ENCODE measurements at places on chromosomes 5 and 9.
A peak's percentile ranks its signal among the peaks of the same experiment; 100 is the strongest.

- DNase-seq: no peak
These were observed 662 bp downstream of the SUSD3 start for GRCh38 chr9:93059011-93059714.

DNA sequence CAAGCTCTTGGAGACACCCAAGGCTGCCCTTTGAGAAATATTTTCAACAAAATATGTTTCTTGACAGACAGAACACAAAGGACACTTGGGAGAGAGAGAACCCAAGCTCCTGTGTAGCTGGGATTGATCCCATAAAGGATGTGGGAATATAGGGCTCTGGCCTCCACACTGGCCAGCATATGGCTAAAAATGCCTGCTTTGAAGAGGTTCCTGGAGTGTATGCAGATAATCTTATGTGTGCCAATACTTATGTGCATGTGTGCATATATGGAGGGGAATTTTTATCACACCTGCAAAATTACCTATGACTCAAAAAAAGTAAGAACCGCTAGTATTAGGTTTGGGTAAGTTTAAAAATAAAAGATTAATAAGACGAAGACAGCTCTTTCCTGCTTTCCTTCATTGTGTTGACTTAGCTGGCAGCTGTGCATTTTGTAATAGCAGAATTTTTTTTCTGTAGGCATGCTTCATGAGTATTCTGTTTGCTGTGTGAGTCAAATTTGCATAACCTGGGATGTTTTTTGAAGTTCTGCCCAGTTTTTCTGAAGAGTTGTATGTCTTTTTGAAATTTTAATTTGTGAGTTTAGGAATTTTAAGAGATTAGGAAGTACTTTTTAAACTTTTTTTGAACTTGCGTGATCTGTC is 42.6 kb downstream of the HACD4 start:
- DNase-seq: no peak

GRCh38 chr9:135392511-135392910 is 87.1 kb upstream of the PPP1R26 start:
- no peak for DNase-seq

DNA sequence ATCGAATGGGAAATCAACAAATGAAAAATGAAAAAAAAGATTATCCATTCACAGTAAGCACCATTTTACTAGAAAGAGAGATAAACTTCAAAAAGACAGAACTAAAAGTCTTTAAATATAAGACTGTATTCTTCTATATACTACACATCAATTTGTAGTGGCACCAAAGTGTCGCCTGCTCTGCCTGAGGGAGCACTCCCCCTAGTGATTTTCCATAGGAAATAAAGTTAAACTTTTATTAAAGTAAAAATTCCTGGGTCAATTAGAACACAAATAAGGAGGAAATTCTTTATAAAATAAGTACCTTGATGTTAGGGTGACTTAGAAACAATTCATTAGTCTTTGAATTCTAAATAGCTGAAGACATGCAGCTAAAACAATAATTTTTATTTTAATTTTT is 9.7 kb downstream of the RAD1 start:
- no peak for DNase-seq

DNA sequence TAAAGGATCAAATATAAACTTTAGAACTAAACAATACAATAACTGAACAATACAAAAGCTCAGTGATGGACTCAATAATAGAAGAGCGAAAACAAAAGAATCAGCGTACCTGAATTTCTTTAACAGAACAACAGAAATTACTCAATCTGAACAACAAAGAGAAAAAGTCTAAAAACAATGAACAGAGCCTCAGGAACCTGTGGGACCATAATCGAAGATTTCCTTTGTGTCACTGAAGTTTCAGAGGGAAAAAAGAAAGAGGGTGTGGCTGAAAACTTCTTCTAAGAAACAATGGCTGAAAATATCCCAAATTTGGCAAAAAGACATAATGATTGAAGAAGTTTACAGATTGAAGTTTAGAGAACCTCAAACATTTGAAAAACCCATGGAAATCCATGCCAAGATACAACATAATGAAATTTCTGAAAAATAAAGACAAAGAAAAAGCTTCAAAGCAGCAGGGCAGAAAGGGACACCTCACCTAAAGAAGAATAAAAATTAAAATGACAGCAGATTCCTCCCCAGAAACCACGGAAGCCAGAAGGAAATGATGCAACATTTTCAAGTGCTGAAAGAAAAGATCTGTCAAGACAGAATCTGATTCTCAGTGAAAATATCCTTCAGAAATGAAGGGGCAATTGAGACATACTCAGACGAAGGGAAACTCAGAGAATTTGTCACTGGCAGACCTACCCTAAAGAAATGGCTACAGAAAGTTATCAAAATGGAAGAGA is 288.8 kb downstream of the ARL15 start:
- no peak for DNase-seq

- no peak for DNase-seq
These were observed 49.4 kb upstream of the ZNF608 start for GRCh38 chr5:124795829-124796228.

GRCh38 chr5:139696894-139697658 is 48.9 kb downstream of the CXXC5 start:
- no peak for DNase-seq

GRCh38 chr9:72205513-72205912 is 56.3 kb downstream of the GDA start:
- DNase-seq: no peak

DNA sequence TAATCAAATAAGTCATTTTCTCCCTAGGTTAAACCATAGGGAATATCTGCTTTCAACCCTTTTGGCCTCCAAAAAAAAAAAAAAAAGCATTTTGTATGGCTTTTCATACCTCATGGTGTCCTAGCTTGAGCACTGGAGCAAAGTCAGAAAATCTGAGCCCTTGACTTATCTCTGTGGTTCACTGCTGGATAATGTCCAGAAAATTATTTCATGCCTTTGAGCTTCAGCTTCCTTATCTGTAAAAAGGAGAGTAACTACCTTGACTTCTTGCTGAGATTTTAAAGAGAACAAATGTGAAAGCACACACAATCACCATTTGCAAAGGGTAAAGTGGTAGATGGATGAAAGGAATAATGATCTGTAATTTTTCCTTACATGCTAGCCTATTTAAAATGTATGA is 165.9 kb downstream of the ALDH1A1 start:
- DNase-seq: no peak

GRCh38 chr5:43661102-43661501 is 58.1 kb downstream of the NNT start:
- no peak for DNase-seq

DNA sequence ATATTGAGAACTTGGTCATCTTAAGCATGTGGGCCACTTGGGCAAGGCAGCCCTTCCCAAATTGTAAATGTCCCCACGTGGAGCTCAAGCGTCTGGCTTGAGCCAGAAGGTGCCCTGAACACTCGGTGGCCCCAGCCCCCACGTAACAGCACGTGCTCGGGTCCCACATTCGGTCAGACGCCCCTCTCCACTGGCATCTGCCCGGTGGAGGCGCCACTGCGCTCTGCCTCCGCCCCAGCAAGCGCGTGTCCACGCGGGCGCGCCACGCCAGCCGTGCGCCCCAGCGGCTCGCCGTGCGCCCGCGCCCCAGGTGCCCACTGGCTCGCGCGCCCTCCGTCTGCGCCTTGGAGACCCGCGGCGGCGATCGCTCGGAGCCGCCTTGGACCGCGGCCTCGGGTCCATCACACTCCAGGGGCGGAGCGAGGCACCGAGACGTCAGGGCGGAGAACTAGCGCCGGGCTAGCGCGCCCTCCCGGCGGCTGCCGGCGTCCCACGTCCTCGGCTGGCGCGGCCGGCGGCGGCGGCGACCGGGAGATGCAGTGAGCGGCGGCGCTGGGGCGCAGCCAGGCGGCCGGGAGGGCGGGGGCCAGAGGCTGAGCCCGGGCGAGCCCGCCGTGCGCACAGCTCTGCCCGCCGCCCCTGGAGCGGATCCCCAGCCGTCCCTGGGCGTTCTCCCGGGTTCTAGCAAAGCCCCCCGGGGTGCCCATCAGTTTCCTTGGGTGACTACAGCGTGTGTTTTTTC is at the start of gene PALM2AKAP2:
Gene PALM2AKAP2 (plus strand): TSS at position 488 of the 742 bp plus-strand sequence. CDS start 291 bp downstream, outside the sequence.
- DNase-seq: no peak

- peak; percentile 2 for DNase-seq
These were observed 42.8 kb downstream of the TIMD4 start for GRCh38 chr5:156920042-156920860.

GRCh38 chr9:81636255-81636599 is 53.1 kb downstream of the TLE1 start:
- DNase-seq: no peak

DNA sequence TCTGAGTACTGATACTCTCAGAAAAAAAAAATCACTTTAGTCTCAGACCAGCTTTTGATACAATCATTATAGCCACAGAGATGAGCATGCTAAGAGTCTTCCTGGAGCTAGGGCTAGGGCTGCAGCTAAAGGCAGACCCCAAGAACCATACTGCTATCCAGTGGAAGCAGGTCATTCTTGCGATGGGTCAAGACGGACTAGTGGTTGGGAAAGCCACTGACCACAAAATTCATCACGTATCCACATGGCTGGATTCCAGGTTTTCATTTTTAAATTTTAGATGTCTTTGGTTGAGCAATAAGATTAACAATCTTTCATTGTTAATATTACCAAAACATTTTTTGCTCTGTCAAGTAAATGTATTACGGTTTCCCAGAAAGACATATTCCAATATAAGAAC is 598.1 kb downstream of the DNAH5 start:
- no peak for DNase-seq

DNA sequence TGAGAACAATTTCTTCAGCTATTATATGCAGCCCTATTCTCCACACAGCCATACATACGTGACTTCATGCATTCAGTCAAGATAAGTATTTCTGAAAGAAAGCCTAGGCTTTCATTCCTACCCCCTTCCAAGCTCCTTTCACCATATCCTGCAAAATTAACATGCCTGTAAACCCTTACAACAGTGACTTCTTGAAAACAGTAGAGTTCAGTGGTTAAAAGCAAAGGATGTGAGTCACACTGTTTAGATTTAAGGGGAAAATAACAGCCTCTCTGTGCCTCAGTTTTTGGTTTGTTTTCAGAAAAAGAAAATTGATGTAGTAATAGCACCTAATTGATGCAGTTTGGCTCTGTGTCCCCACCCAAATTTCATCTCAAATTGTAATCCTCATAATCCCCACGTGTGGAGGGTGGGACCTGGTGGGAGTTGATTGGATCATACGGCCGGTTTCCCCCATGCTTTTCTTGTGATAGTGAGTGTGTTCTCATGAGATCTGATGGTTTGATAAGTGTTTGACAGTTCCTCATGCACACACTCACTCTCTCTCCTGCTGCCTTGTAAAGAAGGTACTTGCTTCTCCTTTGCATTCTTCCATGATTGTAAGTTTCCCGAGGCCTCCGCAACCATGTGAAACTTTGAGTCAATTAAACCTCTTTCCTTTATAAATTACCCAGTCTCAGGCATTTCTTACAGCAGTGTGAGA is 264.8 kb downstream of the CETN3 start:
- DNase-seq: no peak

- DNase-seq: no peak
These were observed 123.9 kb downstream of the UNC13B start for GRCh38 chr9:35285731-35286130.

- no peak for DNase-seq
These were observed 69.8 kb downstream of the EQTN start for GRCh38 chr9:27227192-27227591.

- DNase-seq: no peak
These were observed 55.0 kb downstream of the DCP2 start for GRCh38 chr5:113031557-113031956.

DNA sequence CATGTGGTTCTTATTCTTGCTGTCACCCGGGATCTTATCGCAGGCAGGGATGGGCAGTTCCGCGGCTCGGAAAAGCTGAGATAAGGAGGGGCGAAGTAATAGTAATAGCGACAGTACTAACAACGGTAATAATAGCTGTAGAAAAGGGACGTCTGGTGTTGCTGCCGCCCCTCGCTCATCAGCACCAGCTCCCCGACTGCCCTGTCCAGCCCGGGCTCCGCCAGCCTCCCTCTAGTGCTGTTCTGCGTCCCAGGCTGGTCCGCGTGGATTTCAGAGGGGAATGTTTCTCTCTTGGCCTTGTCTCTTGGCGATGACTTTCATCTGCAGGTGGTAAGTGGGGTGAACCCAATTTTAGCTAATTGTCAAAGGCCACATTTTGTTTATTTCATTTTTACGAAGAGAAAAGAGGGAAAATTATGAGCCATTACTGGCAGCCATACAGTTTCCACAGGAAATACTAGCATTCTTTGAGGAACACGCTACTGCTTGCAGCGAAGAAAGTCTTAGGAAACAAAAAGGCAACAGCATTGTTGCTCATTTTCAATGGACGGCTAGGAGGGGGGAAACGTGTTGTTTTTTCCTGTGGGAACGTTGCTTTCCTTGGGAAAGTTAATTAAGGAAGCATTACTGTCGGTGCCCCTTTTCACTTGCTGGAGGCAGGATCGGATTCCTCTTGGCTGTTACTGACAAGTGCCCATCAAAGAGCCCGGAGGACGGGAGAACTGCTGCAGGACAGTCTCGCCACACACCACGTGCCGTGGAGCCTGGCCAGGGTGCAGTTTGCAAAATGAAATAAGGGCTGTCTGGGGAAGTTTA is 762 bp downstream of the SNCAIP start:
- no peak for DNase-seq

DNA sequence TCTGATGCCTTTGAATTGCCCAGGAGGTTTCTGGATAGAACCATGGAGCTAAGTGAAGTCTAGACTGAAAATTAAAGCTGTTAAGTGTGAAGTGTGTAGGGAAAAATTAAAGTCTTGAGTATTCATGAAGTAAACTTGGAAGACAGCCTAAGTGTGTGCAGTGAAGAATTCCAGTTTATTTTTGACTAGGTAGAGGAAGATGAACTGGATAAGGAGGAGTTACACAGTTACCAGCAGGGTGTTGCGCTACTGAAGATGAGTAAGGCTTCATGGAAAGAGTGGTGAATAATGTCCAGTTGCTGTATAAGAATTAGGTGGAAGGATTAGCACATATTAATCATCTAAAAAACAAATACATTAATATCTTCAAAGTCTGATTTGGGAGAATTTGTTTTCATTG is 5.7 kb upstream of the CHD1 start:
- no peak for DNase-seq

DNA sequence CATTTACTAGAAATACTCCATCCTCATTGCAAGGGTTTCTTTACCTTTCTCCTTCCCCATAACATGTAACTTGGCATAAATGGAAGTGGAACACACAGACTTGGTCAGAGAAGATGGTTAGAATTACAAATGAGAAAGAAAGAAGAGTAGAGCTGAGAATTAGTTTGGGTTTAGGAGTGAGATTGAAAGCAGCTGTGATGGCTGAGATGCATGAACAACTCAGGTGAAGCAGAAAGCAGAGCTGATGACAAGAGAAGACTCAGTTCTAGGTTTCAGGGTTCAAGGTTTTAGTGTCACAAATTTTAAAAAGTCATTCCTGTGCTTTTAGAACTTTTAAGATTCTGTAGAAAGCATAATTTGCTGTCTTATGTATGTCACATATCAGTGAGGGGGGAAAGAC is 54.0 kb downstream of the TMEM161B start:
- no peak for DNase-seq

- no peak for DNase-seq
These were observed 344.7 kb upstream of the DAP start for GRCh38 chr5:11105696-11106095.
